ENCODE measurements at places on chromosomes 4 and X.

DNA sequence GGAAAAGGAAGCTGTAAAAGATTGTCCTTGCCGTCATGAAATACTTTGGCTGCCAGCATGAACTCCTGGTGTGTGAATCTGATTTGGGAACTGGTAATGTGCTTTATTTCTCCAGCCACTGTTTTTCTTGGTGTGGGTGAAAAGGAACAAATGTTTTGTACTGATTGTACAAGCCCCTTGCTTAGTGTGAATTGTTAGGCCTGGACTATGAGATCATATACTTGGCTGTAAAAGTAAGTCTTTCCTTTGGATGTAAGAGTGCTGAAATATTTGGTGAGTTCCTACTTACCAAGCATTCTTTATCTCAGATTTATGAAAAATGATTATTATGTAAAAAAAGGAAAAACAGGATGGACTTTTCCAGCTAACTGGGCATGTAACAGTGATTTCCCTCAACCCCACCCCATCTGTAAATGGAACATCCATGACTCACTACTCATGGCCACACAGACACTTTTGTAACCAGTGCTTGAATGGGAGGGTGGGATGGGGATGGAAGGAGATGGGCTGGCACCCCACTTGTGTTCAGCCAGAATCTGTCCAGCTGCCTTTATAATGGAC lies 6.3 kb downstream of the FNIP2 start:
- no peak for DNase-seq

DNA sequence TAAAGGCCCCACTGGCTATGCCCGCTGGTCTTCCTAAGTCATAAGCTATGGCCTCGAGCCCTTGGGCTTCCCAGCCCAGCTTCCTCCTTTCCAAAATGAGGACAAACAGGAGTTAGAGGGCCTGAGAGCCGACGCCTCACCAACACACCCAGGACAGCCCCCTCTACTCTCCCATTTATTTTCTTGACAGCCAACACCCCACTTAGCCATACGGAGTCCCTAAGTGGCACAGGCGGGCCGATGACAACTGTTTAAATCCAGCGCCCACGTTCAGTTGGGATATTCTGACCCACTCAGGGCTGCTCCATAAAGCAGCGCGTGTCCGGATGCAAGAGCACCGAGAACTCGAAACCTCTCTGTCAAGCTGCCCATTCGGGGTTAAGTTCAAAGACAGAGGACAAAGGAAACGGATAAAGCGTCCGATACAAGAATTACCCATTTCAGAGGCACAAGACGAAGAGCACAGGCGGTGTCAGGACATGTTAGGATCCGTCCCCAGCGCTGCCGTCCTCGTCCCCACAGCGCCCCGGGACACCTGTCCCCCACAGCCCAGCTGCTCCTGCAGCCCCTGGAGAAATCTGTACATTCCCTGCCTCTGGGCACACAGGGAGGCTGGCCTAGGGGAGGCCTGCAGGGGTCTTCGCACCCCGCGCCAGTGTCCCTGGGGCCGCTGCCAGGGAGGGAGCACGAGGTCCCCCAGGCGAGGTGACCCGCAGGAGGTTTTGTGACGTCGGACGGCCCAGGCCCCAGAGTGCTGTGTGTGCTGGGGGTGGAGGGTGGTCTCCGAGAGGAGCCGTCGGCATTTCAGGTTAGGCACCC lies 1.2 kb downstream of the PRKX start:
- DNase-seq = no peak

- DNase-seq = no peak
These were observed 67.6 kb downstream of the EIF4E start for GRCh38 chr4:98861100-98861884.

GRCh38 chr4:20926529-20926928 lies 226.3 kb downstream of the PACRGL start:
- no peak for DNase-seq

DNA sequence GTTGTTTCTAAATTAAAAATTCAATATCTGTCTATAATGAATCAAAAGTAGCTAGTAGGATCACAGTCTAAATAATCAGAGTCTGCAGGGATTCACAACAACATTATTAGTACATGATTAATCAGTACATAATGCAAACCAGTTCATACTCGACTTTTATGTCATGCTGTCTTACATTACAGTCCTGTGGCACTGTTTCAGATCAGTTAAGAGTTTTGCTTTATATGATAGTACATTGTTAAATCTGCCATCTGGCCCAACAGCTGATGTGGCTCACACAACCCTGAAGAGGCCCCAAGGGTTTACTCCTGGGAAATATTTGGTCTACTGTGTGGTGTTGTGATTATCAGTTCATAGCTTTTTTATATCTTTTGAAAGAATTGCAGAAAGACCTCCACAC lies 247.1 kb upstream of the ETNPPL start:
- DNase-seq = no peak

DNA sequence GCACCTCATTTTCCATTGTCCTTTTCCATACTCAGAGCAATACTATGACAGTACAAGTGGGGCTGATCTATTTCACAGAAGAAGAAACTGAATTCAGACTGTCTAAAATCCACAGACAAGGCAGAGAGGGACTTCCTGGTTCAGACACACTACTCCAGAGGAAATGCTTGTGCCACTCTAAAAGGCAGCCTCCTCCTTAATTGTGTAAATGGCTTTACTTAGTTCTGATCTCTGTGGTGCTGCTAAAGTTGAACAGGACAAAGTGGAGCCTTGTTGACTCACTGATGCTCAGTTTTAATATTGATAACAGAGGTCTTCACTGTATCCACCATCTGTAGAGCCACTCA lies 122.4 kb downstream of the KIT start:
- no peak for DNase-seq

GRCh38 chr4:125483278-125483677 lies 168.5 kb downstream of the FAT4 start:
- no peak for DNase-seq

Data from CD4-positive, alpha-beta T cell treated with Interleukin-15 for 4 hours (primary cell).